HS-5 (cell line): ENCODE measurements at places on chromosomes 5 and 9.

DNA sequence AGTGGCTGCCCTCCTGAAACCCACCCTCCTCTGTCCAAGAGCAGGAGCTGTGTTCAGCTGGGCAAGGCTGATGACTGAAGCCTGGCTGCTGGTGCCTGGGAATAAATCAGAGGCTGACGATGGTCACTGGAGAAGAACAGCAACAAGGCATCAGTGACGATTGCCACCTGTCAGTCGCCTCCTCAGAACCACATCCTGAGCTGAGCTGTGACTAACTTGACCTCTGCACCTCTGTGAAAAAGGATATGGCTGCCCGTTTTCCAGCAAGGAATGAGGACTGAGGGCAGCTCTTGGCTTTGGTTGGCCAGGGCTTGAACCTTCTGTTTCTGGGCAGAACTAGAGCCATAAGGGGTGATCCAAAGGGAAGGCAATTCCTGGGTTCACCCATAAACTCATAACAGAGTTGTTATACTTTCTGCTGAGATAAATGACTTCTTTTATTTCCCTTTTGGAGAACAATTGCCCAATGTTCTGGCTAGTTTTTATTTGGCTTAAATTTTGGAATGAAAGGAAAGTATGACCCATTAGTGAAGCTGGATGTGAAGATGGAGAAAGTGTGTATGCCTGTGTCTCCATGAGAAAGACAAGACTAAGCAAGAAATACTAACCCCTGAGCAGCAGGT, 40.1 kb downstream of the TRIP13 start:
- DNase-seq = no peak

GRCh38 chr5:90274216-90274615, 135.3 kb downstream of the CETN3 start:
- no peak for DNase-seq

DNA sequence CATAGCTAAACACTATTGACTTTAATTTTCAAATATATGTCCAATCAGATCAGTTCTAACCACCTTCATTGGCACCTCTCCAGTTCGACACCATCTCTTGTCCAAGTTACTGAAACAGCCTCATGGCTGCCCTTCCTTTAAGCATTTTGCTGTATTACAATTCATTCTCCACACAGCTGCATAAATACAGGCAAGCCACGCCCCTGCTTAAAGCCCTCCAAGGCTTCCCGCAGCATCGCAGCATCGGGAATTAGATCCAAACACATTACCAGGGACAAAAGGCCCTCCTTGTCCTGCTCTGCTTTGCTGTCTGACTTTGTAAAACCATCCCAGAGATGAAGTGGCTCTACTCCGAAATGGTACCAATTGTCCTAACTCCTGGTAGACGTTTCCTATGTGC, 75.1 kb upstream of the RAI14 start:
- DNase-seq = no peak

GRCh38 chr9:23779220-23779619, 46.8 kb downstream of the ELAVL2 start:
- DNase-seq = no peak

- no peak for DNase-seq
Observed at GRCh38 chr5:345404-346195, 24.1 kb downstream of the AHRR start.
